Stimulated activated effector memory CD8-positive, alpha-beta T cell treated with anti-CD3 and anti-CD28 coated beads, Interleukin-12 subunit alpha, Interleukin-12 subunit beta, amount 100 ng/mL, for 72 hours (primary cell): ENCODE measurements at places on chromosomes 5 and 9.

DNA sequence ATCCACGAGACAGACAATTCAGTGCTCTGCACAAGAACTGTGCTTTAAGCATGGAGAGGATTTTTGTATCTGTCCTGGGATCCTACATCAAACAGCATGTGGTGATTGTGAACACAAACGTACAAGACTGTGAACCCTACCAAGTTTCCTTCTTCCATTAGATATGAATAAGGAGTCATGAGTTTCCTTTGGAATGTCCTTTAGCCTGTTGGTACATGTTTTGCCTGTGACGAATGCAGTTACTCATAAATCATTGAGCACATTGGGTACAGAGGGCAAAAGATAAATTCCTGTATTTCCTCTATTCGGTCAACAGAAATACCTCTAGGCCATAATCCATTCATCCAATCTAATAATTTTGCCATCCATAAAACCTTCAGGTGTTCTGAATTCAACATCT is 61.5 kb downstream of the FXN start:
- DNase-seq, result no peak

DNA sequence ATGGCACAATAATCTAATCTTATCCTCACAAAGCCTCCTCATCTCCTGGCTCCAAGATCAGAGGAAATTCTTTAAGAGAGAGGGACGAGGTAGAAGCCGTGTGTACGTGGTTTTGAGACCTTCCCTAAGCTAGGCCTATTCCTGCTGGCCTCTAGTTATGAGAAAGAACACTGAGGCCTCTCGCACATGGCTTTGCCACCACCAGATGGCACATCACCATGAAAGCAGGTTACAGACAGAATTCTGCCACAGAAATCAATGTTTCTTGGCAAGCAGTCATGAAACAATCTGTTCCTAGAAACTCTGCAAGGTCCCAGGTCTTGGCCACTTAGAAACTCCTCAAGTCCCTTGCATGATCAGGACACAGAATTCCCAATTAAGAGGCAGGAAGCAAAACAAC is 268.2 kb upstream of the TAS2R1 start:
- DNase-seq, result no peak

- peak; percentile 63 for DNase-seq
Observed at GRCh38 chr5:113520429-113520828, 6.9 kb downstream of the YTHDC2 start.

GRCh38 chr5:15929611-15930263 is 249.9 kb downstream of the MARCHF11 start:
- no peak for DNase-seq

DNA sequence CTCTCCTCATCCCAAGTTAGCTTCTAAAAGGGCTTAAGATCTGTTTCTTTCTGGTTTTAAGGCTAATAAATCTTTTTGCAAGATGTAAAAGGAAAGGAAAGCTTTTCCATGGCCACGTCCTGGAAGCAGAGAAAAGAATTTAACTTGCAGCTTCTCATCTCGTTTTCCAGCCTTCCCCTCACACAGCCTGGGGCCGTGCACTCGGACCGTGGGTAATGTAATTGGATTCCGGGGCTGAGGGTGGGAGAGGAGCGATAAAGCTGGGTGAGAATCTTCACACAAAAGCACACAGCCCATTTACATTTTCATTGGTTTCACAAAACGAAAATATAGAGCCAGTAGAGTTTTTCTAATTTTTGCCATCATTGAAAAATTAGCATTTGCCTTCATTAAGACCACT is 91.2 kb downstream of the IRX2 start:
- no peak for DNase-seq

- no peak for DNase-seq
Observed at GRCh38 chr5:74641735-74642542, 1.4 kb upstream of the ENC1 start.

GRCh38 chr5:116382874-116383266 is 191.8 kb downstream of the SEMA6A start:
- DNase-seq, result no peak

- no peak for DNase-seq
Observed at GRCh38 chr5:59333416-59333815, 560.1 kb downstream of the PDE4D start.

- no peak for DNase-seq
Observed at GRCh38 chr5:82754759-82755158, 322.4 kb downstream of the TMEM167A start.

DNA sequence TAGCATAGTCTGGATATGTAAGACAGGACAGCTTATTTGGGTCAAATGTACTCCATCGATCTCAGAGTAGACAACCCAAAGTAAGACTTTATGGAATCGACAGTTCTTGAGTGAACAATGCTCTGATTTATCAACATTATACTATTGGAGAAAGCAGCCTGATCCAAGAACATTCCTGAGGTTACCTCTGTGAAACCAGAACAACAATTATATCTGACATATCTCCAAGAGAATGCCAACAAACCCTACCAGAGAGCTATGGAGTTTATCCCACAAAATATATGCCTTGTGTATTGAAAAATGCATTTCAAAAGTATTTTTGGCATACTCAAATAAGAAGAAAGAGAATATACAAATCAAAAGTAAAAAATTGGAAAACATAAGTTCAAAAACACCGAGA is 1985.9 kb downstream of the EFNA5 start:
- no peak for DNase-seq

- no peak for DNase-seq
Observed at GRCh38 chr5:142883025-142883424, 112.8 kb downstream of the ARHGAP26 start.

DNA sequence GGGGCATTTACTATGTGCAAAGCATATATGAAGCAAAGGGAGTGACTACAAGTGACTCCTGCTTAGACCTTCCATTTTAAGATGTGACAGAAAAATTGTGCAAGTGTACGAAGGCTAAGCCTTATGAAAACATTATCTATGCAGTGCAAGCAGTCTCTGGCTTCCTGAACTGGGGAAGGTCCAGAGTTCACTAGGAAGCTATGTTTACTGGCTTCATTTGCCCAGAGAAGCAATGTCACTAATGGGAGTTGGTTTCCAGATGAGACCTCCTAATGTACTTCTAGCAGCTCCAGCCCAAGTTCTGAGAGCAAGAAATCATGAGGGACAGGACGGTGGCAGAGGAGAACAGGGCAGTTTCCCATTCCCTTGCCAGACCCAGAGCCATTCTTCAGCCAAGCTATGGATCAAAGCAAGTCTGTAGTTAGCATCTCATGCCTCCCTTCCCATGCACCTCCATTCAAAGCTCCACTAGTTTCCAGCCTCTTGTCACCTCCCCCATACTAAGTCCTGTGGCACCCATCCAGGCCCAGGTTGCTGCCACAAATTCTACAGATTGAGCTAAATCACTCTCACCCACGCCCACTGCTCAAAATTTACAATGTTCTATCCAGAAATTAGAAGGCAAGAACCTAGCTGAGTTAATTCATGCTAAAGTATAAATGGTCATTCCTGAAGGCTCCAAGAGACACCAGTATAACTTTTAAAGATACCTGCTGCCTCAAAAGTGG is 21.8 kb downstream of the MCTP1 start:
- DNase-seq, result no peak

DNA sequence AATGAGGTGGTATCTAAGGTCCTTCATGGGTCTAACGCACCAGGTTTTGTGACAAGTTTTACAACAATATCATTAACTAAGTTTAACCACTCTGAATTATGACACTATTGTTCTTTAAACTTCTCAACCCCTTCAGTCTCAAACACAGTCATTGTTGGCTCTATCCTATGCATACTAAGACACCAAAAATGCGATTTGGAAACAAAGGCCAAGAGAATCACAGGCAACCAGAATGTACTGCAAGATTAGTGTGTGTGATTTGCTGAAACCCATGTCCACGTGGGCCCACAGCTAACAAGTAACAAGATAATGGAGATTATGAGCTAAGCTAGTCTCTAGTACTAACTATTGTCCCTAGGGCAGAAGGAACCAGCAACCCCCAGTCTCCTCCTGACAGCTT is 142.2 kb upstream of the RANBP3L start:
- no peak for DNase-seq

DNA sequence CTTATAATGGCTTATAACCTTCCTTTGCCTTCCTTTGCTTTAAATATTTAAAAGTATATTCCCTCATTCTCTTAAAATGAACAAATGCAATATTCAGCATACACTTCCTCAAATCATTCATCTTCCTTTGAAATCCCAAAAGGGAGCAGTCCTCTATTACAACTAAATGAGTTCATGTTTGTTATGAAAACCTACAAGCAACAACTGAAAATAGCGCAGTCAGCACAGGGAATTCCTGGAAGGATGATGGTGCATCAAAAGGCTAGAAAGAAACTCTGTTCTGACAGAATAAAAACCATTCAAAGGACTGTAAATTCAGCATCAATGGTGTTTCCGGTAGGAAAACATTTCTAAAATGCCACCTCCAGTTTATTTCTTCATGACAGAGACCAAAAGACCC is 3.3 kb downstream of the NR6A1 start:
- DNase-seq, result no peak

DNA sequence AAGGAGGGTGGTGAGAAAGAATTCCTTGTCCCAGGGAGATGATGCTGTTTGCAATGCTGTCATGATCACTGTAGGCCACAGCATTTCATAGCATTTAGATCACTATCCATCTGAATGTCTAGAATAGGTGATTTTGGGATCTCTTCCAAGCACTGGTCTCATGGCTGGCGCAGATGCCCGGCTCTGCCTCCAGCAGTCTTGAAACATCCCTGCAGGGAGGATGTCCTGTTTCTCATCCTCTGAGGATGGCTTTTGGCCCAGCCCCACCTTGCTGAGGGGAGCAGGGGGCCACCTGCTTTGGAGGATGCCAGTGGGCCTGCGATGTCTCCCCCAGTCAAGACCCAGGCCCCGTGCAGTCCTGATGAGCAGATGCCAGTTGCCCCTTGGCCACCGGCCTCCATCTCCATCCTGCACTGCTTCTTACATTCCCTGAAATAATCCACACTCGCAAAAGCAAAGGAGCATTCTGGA is 63.5 kb upstream of the GARNL3 start:
- DNase-seq, result no peak

DNA sequence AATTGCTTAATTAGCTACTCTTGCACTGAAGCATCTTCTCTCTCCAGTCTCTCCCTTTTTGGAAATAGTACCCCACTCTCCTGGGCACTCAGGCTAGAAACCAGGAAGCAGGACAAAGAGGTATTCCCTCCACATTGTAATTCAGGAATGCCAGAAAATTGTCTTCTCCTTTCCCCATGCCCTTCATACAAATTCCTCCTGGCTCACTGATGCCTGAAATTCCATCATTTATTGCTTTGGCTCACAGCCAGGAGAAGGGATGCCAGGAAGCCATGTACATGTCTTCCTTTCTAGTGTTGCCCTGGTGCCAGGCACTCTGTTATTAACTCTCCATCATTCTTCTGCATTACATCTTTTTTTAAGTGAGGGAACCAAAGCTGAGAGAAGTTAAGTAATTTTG is 716.5 kb upstream of the C9orf72 start:
- no peak for DNase-seq

GRCh38 chr5:305050-305449 is 16.5 kb upstream of the AHRR start:
- no peak for DNase-seq

GRCh38 chr5:149756354-149756753 is 26.2 kb downstream of the PPARGC1B start:
- DNase-seq, result no peak

DNA sequence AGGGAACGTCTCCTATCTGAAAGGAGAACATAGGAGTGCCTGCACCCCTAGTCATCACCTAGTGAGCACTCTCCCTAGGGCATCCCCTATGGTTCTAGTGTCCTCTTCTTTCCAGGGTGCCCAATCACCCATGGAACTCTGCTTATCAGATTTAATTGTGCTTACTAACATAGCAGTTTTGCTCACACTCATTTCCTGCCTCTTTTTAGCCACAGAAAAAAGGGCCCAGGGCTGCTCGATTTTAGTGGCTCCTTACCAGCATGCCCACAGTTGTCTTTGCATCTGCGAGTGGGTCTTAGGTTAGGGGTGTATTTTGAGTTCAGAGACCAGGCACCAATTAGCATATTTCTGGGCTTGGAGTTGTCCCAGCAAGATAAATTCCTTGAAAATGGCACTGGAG is 1110.2 kb downstream of the TAF11L14 start:
- DNase-seq, result peak; percentile 60

GRCh38 chr9:115687356-115687755 is 466.2 kb upstream of the PAPPA start:
- DNase-seq, result no peak

DNA sequence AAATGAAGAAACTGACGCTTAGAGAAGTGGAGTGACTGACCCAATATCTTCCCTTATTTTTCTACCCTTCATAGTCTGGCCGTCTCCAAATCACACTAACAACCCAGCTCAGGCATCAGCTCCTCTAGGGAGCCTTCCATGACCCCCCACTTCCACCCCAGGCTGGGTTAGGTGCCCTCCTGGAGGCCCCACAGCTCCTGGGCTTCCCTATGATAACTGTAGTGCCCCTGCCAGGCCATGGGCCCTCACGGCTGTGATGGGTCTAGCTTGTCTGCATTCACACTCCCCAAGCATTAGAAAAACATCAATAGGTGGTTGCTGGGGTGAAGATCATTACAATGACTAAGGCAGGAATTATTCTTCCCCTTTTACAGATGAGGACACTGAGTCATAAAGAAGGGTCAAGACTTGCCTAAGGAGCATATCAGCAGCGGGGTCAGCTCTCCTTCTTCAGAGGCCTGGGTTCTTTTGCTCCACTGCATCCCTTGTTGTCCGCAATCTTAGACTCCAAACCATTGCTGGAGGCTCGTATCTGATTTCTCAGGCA is 7.3 kb downstream of the CORO2A start:
- no peak for DNase-seq

DNA sequence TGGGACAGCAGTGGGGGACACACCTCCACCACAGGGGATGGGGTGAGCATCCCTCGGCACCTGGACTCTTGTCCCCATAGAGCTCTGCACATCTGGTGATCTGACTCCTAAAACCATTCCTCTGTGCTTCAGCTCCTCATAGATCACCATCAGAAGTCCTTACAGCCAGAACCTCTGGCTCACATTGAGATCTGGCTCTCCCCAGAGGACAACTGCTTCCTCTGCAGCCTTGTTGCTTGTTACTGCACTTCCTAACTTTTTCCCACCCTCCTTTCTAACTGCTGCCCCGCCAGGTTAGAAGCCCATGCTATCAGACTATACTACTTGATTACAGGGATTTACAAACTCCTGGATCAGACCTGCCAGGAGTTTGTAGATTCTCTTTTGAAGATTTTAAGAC is 64.5 kb downstream of the ARSB start:
- DNase-seq, result no peak

DNA sequence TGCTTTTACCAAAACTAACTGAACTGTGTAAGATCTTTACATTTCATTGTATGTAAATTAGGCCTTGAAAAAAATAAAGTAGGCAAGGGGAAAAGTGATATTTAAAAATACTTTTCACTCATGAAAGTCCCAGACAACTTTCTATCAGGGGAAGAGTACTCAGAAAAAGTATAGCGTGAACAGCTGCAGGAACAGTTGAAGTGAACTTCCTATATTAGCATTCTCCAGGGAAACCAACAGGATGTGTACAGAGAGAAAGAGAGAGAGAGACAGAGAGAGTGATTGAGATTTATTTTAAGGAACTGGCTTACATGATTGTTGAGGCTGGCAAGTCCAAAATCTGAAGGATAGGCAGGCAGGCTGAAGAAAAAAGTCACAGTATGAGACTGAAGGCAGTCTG is 42.0 kb downstream of the ERMP1 start:
- DNase-seq, result no peak
